ENCODE measurements at places on chromosomes 13 and 19.
A peak's percentile ranks its signal among the peaks of the same experiment; 100 is the strongest.

DNA sequence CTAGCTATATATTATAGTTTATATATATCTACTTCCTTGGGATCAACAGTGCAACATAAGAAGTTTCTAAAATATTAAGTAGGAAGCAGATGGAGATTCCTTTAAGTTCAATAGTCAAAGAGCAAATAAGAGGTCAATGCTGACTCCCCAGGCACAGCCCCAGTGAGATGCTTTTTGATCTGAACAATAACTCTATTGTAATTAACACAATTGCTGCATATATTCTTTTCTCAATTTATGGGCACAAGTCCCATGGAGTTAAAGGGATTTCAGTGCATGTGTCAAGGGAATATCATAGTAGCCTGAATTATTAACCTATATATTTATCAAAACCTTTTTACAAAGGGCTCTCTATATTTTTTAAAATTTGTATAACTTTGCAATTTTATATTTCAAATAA lies 180.8 kb downstream of the SPRY2 start:
- DNase-seq: no peak

GRCh38 chr19:35269438-35270117 lies 816 bp downstream of the USF2 start:
- DNase-seq: peak; percentile 90

GRCh38 chr13:69793783-69794453 lies 313.7 kb upstream of the ATXN8OS start:
- no peak for DNase-seq

- DNase-seq: no peak
Measured at GRCh38 chr19:17240062-17240752, 5.5 kb downstream of the NR2F6 start.

GRCh38 chr13:49550942-49551644 lies 34.3 kb downstream of the RCBTB1 start:
- no peak for DNase-seq

DNA sequence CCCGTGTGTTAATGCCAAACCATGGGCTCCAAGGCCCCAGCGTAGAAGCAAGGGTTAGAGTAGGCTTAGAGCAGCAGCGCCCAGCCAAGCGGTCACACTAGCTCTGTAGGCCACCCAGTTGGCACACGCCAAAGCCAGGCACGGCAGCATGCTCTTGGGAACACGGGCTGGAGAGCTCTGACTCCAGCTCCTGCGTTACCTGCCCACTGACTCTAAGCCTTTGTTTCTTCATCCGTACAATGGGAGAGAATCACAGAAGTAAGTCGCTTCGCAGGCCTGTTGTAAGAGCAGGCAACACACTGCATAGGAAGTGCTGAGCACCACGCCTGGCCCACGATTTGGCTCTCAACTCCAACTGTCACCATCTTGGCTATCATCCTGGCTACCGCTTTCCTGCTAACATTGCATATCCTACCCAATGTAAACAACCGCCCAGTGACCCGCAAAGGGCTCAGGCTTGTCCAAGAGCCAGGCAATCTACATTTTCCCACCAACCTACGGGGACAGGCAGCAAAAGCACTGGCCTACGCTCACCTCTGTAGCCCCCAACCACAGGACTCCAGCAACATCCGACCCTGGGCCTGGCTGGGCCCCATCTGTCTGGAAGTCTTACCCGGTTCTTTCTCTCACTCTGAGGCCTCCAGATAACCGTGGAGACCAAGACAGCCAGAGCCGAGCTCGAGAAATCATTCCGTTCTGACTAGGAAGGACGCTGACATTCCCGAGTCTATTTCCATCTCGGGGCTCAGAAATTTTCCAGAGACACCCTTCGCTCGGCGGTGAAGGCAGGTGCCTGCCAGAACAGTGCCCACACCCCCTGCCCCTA lies 91.5 kb upstream of the ZNF507 start:
- no peak for DNase-seq

DNA sequence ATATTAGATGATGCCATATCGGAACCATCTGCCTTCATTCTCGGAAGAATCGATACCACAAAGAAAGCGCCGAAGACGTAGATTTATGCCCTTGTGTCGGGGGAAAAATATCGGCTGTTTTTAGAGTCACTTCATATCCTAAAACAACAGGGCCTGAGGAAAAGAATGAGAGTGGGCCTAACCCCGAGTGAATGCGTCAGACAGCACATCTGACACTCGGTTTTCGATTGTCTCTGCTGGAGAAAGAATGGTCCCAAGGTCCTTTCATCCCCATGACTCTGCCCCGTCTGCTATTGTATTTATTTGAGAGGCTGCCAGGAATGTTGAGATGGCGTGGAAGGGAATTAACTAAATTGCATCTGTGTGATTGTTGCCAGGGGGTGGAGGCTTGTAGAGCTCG lies 46.1 kb downstream of the CHST8 start:
- DNase-seq: no peak

DNA sequence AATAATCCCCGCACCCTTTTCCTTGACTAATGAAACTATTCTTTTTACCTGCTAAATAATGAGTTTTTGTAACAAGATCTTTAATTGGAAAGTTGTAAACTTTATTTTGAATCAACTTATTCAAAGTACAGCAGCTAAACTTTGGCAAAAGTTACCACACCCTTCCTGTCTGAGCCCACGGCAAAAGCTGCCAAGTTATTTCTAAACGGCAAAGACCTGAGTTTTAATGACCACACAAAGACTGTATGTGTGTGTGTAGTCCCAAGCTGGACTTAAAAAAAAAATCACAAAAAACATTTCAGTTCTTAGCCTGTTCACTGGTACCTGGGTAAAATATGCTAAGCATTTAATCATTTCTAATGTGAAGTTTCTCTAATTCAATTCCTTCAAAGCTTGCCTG lies 60.7 kb downstream of the ZAR1L start:
- DNase-seq: no peak

DNA sequence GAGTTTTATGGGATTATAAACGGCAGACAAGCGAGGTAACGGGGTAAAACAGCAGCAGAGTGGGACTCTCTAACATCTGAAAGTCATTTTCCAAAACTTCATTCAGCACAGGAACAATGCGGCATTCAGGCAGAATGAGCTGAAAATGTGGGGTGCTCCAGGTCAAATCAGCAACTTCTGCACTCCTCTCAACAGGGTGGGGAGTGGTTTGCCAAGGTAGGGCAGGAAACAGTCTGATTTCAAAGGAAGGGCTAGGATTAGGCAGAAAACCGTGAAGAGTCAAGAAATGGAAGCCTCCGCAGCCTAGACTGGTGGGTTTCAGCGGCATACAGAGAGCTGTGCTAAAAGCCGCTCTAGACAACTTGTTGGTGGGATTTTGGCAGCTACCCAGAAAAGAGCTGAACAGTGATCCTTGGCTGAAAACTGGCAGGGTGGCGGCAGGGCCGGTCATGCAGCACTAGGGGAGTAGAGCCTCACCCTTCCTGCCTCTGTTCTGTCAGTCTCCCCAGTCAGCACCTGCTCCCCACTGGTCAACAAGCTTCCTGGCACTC lies 154.2 kb upstream of the KLF12 start:
- peak; percentile 8 for DNase-seq

DNA sequence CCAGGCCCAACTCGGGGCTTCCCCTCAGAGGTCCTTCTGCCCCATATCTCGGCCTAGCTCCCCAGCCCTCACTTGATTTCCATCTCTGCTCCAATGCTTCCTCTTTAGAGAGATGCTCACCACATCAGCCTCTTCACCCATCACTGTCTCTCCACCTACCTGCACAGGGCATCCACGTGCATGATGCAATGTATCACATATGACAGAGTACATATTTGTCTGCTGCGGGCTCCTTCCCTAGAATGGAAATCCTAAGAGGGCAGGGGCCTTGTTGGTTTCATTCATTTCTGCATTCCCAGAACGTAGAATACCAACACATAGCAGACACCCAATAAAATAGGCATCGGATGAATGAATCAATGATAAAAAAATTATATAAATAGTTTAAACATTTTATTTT lies 130.3 kb downstream of the USP12 start:
- DNase-seq: no peak

DNA sequence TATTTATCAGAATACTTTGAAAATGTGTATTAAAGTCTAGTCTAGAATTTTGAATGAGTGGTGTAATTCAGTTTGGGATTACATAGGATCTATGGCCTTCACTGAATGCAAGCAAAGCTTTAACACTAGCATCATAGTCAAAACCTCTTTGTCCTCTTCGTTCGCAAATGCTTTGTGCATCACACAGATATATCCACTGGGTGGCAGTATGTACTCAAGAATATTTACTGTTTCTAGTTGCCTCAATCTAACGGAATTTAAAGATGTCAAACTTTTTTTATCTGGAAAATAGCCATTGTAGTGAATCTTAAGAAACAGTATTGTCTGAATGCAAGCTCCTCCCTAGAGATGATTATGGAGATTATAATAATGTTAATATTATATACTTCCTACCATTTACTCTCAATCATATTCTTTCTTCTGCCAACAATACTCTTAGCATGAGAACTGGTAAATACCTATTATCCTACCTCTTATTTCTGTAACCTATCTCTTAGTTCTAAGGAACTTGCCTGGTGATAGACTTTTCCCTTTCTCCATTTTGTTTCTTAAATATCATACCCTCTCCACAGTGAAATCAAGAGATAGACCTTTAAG lies 25.8 kb downstream of the LACC1 start:
- DNase-seq: peak; percentile 2

- DNase-seq: no peak
Measured at GRCh38 chr13:106527826-106528225, 7.6 kb downstream of the EFNB2 start.

DNA sequence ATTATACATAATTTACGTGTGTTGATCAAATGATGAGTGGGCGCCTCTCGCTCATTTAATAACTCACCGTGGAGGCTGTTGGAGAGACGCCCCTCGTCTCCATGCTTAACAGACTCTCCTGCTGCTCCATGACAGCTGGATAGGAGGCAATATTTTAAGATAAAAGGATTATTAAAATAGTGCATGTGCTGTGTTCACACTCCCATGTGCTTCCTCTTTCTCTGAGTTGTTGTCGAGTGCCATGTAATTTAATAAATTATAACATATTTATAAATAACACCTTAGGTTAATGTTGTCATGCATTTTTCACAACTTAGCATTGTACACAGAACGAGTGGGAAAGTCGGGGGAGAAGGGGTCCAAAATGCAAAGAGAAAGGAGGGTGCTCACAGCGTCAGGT lies 161.4 kb upstream of the TSHZ3 start:
- DNase-seq: no peak

GRCh38 chr13:98390086-98390715 lies 186.7 kb downstream of the STK24 start:
- DNase-seq: no peak

DNA sequence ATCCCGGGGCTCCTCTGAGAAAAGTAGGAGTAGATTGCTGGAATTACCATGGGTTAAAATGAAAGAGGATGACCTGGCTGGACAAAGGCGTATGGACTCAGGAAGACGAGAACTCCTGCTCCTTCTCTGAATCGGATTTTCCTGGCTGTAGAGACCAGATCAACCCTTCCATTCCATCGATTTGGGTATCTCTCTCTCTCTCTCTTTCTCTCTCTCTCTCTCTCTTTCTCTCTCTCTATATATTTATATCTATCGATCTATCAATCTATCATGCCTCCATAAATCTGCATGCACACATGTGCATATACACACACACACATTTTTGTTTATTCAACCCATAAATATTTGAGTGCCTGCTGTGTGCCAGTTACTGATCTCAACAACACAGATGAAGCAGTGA lies 234.9 kb downstream of the LMO7 start:
- DNase-seq: no peak

DNA sequence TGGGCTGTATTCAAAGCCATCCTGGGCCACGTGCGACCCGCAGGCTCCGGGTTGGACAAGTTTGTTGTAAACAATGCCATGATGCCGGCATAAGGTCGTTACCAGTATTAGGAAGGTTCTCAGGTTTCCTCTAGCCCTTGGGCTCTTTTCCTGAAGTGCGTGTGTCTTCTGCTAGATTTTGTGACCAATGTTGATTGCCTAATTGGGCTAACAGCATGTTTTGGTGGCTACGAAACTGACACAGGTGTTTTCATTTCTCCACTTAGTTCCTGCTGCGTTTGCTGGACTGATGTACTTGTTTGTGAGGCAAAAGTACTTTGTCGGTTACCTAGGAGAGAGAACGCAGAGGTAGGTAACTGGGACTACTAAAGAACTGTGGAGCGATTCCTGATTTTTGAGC lies 20.3 kb downstream of the ALOX5AP start:
- no peak for DNase-seq

DNA sequence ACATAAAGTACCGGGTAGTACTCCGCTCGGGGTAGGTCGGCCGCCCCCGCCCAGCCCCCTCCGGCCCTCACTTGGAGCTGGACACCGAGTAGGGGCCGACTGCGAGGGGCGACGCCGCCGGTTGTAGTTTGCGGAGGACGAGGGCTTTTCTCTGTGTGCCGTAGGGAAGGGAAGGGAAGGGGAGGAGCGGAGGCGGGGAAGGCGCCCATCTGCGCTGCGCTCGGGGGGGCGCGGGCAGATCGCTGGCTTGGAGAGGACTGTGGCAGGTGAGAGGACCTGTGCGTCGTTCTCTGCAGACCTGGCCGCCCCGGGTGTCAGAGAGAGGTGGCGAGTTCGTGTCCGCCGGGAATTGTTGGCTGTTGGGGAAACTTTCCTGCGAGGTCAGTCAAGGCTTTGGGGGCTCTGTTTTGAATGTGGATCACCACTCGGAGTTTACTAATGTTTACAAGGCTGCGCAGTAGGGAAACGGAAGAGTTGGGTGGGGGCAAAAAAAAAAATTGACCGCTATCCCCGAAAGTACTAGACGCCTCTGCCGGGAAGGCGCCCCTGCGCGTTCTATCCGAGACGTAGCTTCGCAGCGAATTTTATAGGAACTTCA lies 1.4 kb downstream of the ING1 start:
- DNase-seq: no peak

DNA sequence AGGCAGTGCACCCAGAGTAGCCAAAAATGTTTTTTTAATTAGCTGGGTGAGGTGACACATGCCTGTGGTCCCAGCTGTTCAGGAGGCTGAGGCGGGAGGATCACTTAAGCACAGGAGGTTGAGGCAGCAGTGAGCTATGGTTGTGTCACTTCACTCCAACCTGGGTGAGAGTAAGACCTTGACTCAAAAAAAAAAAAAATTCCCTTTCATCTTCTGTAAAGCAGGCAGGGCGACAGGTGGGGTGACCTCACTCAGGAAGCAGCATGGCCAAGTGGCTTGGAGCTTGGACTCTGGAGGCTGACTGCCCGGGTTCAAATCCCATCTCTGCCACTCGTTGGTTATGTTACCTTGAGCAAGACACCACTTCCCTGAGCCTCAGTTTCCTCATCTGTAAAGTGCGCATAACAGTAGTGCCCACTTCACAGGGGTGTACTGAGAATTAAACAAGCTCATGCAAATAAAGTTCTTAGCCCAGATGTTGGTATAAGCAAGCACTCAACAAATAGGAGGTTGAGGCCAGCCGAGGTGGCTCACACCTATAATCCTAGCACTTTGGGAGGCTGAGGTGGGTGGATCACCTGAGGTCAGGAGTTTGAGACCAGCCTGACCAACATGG lies 48.3 kb downstream of the MAP4K1 start:
- no peak for DNase-seq

GRCh38 chr13:32845952-32846950 lies 170.0 kb upstream of the KL start:
- DNase-seq: no peak

- DNase-seq: no peak
Measured at GRCh38 chr13:39036212-39036611, 1.7 kb downstream of the PROSER1 start.

Measured in CD4-positive, alpha-beta T cell (primary cell).